Activated naive CD4-positive, alpha-beta T cell treated with anti-CD3 and anti-CD28 coated beads, Interleukin-2, amount 50 U/mL, for 72 hours (primary cell): ENCODE measurements at places on chromosomes 2 and 18. TPM values are rescaled to one million over a fixed set of nuclear protein-coding genes. Genes with fewer than 3 reads are reported as not detected.

GRCh38 chr2:231370749-231371429, 24.6 kb upstream of the B3GNT7 start:
- no peak for DNase-seq

GRCh38 chr2:29765721-29766120, 155.7 kb downstream of the ALK start:
- DNase-seq = no peak

DNA sequence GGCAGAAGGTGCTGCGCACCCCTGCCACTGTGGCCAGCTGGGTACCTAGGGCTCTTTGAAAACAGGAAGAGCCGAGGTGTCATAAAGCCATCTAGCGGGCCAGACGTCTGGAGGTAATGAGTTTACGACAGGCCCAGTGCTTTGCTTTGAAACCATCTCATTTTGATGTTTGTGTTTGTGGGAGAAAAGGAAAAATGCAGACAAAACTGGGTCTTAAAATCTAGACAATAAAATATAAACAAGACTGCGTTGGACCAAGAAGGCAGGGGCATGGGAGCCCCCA, 3.2 kb downstream of the HOXD9 start:
- no peak for DNase-seq

DNA sequence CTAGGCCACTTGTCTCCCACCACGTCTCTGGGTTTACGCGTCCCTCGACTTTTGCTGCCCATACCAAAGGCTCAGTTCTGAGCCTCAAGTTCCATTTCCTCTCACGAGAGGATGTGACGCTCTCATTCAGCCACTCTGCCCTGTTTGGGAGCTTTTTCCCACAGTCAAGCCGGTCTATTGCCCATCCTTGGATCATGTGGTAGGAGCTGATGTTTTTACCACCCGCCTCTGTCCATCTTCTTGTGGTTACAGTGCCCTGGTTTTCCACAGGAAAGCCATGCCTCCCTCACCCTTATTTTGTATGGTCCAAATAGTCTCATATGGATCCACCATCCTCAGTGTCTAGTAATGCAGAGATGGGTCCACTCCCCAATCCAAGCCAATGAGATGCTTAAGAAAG, 20.4 kb downstream of the FBXO36 start:
- DNase-seq = no peak

DNA sequence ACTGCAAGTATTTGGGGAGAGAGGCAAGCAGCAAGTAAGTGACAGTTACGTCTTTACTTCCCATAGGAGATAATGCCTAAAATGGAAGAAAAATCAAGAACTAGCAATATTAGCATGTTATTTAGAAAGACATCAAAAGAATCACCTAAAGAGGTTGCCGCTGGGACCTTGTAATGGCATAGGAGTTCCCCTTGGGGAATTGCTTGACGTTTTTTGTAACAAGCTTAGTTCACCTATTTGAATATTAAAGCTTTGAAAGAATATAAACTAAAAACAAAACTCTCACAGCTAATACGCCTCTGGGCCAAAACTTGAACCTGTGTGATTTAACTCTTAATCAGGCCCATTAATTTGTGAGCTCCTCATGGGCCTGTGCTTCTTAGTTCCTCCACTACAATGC, 89.0 kb downstream of the AAK1 start:
- DNase-seq = no peak

DNA sequence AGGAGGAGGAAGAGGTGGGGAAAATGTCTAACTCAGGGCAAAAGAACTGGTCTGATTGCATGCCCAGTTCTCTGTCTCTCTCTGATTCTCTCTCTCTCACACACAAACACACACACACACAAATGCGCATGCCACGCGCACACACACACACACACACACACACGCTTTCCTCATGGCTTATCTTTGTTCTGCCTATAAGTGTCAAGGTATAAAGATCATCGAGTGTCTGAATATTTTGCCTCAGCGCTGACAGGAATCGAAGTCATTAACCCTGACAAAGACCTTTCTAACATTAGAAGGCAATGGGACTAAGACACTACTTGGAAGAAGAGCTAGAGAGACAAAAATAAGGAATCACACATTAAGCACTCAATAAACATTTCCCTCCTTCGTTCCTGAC, 497.1 kb upstream of the KLHL29 start:
- DNase-seq = no peak

The RBMS1 gene
- total RNA-seq = 52.9 TPM

DNA sequence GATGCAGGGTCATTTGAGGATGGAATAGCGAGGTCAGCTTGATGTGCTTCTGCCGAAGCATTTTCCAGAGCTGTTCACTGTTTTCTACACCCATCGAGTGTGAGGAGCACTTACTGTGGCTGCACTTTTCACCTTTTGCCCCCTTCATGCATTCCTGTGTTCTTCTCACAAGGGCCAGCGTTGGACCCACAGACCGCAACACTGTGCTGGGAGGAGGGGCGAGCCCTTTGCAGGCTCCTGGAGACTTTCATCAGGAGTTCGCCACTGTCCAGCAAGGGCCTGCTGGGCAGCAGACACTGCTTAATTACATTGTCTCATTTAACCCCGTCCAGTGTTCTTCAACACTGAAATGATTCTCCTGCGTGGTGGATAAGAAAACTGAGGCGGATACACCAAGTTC, 29.9 kb downstream of the CYP26B1 start:
- DNase-seq = no peak

DNA sequence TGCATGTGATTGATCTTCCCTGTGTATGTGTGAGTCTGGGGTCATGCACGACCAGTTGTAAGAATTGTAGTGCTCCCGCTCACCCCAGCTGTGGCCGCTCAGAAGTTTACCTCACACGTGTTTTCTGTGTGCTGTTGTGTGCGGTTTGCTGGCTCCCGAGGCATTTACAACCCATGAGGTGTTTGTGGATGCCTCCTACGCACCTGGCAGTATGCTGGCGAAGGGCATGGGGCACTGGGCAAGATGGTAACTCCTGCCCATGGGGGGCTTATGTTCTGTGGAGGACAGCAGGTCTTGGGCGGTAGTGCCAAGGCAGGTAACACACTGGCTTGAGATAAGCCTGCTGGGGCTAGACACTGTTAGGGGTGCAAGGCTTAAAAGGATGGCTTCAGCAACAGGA, 102.6 kb upstream of the HS6ST1 start:
- DNase-seq = peak; percentile 7

The FSHR gene
- not detected for total RNA-seq

- DNase-seq = no peak
These were observed 20.2 kb upstream of the MRO start for GRCh38 chr18:50839996-50840395.

- peak; percentile 9 for DNase-seq
These were observed 325.5 kb upstream of the HS6ST1 start for GRCh38 chr2:128644156-128644555.

The IGFBP2 gene
- 0.14 TPM for total RNA-seq

The VWC2L gene
- not detected for total RNA-seq

- DNase-seq = no peak
These were observed 29.5 kb upstream of the SMAD7 start for GRCh38 chr18:48979944-48980890.

DNA sequence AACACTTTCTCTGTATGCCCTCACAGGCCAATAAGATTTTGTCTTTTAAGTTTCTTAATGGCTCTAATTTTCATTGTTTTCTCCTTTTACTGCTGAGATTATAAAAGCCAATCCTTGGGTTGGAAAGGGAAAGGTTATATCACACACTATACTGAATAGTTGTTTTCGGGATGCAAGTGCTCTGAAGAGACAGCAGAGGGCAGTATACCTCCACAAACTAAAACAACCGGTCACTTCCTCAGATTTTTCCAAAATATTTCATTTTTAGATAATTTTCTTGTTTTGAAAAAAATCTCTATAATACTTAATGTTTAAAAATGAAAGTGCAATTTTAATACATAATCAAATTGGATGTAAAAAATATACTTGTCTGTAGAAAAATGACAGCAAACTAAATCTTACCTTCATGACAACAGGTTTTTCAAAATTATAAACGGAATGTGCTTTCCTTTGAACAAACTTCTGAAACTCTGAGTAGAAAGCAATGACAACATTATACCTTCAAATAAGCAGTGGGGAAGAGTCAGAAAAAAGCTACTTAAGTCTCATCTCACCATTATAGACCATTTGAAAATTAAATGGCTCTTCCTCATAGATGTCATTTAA, 82.7 kb downstream of the ORC4 start:
- DNase-seq = no peak

DNA sequence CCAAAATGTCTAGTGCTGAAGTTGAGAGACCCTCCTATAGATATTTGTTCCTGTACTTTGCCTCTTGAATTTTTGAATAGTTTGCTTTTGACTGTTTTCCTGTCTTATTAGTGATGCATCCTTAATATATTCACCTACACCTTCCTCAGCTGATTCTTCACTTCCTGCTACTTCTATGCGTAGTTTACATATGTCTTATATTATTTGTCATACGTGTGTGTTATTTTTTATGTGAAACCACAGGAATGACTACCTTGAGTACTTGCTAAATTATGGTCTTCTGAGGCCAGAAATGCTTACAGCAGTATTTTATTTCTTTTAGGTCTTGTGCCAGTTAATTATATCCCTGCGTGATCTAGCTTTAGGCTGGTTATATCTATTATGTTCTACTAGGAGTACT, 9.9 kb downstream of the UBE2E3 start:
- DNase-seq = no peak

The DYSF gene
- 0.30 TPM for total RNA-seq

The RTP5 gene
- 0.09 TPM for total RNA-seq

The GRP gene
- total RNA-seq = not detected

The TGFA gene
- total RNA-seq = 1.8 TPM

- no peak for DNase-seq
These were observed 125.5 kb upstream of the ZNF516 start for GRCh38 chr18:76620321-76621170.

The BOLL gene
- total RNA-seq = not detected

- no peak for DNase-seq
These were observed 14.7 kb upstream of the MRPL33 start for GRCh38 chr2:27756544-27757498.
